ENCODE measurements at places on chromosomes 6 and 20. TPM values are rescaled to one million over a fixed set of nuclear protein-coding genes. Genes with fewer than 3 reads are reported as not detected.

The NXT1 gene
- 23.6 TPM for polyA plus RNA-seq

- DNase-seq, result peak; percentile 1
Observed at GRCh38 chr6:66897576-66897975, 1190.5 kb upstream of the EYS start.

- DNase-seq, result no peak
Observed at GRCh38 chr6:138101946-138102731, 5.1 kb downstream of the PERP start.

The CDC25B gene
- polyA plus RNA-seq, result 59.8 TPM

- peak; percentile 82 for DNase-seq
Observed at GRCh38 chr20:8254911-8255582, 123.0 kb downstream of the PLCB1 start.

- peak; percentile 41 for DNase-seq
Observed at GRCh38 chr6:53790886-53791285, 3.9 kb upstream of the LRRC1 start.

DNA sequence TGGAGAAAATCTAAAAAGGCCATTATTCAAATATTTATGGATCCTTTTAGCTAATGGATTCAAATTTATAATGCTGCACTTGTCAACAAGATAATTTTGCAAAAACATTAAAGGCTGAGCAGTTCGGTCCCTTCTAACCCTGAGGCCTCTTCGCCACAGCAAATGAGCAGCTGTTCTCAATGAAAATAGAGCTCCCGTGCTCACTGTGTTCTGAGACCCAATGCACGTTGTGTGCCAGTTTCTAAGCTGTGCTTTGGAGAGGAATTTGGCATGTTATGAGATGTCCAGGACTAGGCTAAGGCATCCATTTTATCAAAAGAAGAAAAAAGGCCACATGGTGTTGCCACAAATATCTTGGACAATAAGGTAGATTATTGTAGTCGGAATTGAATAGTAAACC is 220.1 kb upstream of the TSHZ2 start:
- DNase-seq, result no peak

GRCh38 chr20:19449051-19449450 is 236.6 kb downstream of the SLC24A3 start:
- DNase-seq, result no peak

The TCF15 gene
- polyA plus RNA-seq, result not detected
